ENCODE measurements at places on chromosomes 12 and 14. TPM values are rescaled to one million over a fixed set of nuclear protein-coding genes. Genes with fewer than 3 reads are reported as not detected.

Gene TRIM9
- polyA plus RNA-seq, result 0.25 TPM

Gene VSIG10
- polyA plus RNA-seq, result 21.7 TPM

Gene RERG
- polyA plus RNA-seq, result 124 TPM

Gene GUCY2C
- polyA plus RNA-seq, result not detected

DNA sequence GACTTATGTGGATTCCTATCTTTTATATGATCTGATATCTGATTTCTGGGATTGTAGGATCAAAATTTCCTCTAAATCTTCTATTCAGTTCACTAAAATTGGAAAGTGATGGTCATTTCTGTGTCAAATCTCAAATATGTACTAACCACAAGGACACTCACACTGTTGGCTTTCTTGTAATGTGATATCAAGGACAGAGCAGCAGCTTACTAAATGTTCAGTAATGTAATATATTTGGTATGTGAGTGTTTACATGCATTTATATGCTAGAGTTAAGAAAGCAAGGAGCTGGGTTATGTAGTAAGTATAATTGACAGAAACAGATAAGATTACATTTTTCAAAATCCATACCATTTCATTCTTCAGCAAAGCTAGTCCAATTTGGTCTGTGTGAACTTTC is 16.5 kb downstream of the PUS7L start:
- DNase-seq, result no peak

DNA sequence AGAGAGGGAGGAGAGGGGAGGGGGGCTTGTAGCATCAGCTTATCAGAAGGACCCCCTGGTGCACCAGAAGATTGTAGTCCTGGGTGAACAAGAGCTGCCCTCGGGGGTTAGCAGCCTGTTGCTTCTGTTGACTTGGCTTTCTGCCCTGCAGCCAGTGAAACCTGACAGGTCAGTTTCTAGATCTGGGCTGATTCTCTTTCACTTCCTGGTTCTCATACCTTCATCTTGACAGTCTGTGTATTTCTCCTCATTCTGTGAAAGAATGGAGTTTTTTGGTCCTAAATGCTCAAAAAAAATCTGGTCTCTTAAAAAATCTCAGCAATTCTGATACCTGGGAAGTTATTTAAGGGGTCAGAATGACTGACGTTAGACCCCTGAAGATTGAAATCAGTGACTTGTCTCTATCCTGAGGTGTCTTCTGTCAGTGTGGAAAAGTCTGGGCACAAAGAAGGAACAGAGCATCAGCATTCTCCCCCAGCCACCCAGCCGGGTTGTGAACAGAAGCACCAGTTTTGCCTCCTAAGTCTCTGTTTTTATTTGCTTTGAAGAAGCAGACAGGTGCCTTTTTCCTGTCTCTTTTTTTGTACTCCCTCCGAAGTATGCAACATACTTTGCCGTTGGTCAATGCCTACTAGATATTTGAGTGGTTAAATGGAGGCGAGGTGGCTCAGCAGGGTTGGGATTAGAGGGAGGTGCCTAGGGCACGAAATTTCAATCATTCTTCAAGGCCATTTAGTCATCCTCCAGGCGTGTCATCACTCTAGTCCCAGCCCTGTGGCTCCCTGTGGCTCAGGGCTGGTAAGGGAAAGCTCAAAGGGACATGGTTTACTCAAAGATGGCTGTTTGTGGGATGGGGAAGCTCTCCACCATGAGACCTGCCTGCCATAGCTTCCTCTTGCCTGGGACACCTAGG is 24.0 kb downstream of the TTC9 start:
- DNase-seq, result no peak

GRCh38 chr12:104971306-104971705 is 13.2 kb upstream of the SLC41A2 start:
- no peak for DNase-seq

DNA sequence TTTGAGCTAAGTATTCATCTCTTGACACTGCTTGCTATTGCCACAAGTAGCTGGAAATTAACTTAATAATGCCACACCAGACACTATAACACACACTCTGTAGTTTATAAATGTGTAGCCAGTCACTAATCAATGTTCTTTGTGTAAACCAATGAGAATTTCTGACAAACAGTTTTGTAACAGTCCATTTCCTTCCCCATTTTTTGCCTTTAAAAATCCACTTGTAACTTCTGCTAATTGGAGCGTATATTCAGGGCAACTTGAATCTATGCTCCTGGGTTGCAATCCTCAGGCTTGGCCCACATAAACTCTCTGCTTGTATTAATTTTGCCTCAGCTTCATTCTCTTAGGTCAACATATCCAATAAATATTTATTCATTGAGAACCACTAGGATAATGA is 125.0 kb upstream of the DHRS4 start:
- no peak for DNase-seq
